ENCODE measurements at places on chromosomes 12 and 14.

DNA sequence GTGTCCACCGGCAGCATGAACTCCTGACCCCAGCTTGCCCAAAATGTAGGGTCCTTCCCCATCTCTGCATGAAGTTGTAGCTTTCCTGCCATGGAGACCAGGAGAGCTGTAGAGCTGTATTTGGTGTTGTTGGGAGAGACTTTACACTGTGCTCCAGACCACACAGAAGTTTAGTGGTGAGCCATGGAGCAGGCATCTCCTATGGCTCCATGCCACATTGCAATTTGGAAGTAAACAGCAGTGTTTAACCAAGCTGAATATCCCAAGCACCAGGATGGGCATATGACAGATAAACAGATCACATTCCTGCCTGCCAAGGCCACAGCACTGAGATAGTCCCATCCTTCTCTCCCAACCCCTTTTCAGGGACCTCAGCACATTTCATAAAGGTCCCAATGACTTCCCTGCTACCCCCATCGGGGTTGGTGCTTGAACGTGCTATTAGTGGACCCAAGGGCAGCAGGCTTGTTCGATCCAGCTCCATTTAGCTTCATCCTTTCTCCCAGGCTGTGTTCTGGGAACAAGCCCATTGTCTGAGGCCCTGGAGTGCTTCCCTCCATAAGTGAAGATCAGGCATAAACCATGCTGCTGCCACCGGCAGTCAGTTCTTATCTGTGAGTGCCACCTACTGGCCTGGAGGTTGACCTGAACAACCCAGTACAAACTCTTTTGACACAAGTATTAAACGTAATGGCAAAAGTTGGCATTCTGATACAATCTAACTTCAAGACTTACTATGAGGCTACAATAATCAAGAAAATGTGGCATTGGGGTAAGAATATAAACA is 172.3 kb upstream of the ATXN7L3B start:
- peak; percentile 23 for DNase-seq

DNA sequence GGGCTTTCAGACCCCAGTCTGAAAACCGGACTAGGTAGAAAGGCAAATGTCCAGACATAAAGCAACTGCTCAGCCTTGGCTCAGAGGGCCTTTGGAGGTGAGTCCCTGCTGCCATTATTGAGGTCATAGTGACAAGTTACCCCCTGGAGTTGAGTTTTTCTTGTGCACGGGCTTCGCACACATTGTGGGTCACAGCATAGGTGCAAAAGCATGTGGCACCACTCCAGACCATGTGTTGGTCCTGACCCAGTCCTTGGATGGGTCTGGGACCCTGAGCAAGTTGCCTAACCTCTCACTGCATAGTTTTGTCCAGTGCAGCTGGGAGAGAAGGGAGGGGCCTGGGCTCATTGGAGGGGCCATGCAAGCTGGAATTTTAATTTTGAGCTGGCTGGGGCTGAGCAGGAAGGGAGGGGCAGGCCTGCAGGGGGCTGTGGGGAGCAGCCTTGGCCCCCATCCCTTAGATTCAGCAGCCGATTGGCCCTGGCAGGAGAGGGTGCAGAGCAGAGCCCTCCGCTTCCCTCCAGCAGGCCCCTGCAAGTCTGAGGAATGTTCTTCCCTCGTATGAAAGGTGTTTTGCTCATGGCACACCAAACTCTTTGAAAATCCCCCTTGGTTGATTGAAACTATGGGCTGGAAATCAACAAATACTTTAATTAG is 4.2 kb upstream of the KRT5 start:
- DNase-seq, result no peak

GRCh38 chr12:38157933-38158401 is 158.6 kb upstream of the ALG10B start:
- no peak for DNase-seq

DNA sequence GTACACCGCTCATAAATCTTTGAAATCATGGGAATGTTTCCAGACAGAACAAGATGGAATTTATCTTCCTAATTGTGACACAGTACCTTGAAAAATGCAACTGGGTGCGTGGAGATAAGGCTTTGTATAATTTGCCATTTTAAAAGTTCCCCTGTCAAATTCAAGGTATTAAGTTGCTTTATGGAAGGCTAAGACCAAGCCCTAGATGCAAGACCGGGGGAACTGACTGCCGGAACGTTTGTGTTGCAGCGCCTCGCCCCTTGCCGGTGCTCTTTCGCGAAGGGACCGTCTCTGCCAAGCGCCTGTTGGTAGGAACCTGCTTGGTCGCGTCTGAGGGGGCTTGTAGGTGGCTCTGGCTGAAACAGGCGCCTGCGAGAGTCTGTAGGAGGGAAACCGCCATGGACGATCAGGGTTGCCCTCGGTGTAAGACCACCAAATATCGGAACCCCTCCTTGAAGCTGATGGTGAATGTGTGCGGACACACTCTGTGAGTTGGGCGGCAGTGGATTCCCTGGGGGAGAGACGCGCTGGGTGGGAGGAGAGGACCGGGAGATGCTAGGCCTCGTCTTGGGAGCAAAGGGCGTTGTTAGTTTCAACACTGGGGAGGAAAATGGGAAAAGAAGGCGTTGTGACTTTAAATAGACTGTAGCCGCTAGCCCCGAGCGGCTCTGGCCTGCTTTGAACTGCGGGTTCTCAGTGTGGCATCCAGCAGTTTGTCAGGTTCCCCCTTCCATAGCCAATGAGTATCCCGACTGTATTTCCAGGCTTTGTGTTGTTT is at the start of gene MNAT1:
Gene MNAT1, plus strand, starts transcription at position 297 of the 778 bp plus-strand sequence. Its CDS starts 102 bp downstream, at position 399.
- peak; percentile 79 for DNase-seq

- no peak for DNase-seq
These were observed 14.6 kb downstream of the OR10P1 start for GRCh38 chr12:55651299-55651683.

DNA sequence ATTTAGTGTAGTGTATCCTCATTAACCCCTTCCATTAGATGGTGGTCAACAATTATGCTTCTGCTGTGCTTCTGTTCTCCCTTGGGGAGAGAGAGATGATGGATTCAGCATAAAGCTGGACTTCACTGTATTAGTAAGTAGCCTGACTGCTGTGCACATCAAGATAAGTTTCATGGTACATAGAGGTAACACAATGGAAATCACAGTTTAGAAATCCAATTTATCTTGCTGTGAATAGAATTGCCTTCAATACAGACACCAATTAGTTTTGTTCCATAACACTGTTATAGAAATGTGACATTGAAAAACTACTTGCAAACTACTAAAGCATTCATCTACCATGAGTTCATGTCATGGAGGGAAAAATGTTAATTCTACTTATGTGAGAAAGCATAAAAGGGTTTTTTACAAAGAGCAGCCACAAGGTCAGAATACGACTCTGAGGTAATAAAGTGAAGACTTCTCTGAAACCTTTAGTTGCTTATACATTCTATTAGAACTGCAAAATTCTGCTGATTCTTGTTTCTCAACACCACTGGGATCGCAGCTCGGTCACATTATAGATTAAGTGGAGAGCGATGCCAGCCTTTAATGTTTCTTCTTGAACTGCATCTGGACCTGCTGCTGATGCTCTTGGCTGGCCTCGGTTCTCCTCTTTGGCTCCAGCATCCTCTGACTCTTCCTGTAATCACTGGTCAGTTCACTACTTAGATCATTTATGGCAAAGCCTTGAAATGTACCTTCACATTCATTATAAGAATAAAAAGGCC is 190.8 kb downstream of the ATP23 start:
- no peak for DNase-seq

DNA sequence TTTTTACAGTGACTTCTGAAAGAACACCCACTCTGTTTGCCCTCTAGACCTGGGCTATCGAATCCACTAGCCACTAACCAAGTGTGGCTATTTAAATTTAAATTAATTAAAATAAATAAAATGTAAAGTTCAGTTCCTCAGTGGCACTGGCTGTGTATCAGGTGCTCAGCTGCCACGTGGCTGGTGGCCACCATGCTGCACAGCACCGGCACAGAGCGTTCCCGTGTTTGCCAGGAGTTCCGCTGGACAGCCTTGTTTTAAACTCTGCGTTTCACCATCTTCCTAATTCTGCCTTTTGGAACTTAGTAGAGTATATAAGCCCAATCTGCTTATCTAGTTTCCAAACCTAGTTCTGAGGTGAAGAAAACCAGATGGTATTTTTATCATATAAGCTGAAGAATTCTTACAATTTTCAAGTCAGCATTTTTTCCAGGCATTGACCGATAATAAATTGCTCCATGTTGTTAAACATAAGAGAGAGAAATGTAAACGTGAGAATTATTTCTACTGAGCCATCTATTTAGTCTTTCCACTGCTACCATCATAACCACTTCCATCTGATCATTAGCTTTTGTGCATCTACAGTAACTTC is 339.0 kb downstream of the CACNA1C start:
- no peak for DNase-seq

- DNase-seq, result no peak
These were observed 36.6 kb upstream of the LTBP2 start for GRCh38 chr14:74648601-74649000.

DNA sequence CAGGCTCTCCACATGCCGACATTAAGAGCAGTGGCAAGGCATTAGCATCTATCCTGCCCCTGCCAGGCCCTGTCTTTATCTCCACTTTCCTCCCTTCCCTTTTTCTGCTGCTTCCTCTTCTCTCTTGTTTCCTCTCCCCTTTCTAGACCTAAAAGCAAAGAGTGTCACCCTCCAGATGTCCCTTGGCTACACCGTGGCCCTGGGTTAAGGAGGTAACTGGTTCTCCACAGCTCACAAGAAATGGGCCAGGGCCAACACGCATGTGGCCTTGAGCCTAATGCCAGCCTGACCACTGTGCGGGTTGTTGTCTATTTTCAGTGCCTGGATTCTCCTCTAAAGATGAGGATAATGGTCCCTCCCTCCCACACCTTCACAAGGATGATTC is 41.7 kb upstream of the DDX11 start:
- no peak for DNase-seq

DNA sequence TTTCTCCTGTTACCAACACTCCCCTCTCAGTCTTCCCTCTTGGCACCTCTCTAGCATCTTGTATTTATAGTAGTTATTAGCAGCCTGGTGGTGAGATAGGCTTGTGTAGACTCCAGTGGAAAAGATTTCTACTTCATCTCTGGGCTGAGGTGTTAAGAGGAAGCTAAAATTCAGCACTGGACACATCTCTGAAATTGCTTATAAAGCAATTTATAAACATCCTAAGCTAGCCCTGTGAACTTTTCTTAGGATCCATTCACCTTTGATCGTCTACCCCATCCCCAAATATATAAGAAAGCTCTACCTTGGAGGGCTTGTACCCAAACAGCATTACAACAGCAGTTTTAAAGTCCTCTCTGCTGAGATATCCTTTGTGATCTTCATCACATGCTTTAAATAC is 928 bp downstream of the EFCAB11 start:
- DNase-seq, result no peak

DNA sequence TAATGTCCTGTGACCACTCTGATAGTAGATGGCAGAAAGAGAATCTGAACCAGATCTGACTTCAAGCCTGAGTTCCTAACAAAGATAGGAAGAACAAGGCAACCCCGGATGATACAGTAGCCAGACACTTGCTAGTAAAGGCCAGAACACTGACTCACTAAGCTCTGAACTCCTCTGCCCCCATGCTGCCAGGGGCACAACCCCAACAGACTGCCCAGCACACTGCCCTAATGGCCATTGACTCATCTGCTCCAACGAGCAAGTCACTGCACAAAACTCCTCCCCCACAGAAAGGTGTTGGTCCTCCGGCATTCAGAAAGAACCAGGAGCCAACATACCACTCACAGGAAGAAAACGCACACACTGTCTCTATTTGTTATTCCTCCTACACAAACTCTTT is 179.6 kb upstream of the NUDT4 start:
- DNase-seq, result no peak

DNA sequence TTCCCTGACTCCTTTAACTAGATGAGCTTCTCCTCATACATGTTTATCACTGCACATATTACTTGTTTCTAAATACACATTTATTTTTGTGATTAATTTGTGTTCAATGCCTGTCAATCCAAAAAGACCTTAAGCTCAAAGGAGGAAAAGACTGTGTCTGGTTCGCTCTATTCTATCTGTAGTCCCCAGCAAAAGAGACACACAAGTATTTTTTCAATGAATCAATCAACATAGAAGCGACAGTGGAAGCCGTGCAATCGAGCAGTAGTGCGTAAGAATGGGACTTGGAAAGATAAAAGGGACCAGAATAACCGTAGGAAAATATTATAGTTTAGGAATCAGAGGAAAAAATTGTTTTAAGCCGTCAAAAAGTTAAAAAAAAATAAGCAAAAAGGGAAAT is 951 bp downstream of the WDHD1 start:
- no peak for DNase-seq

- DNase-seq, result no peak
These were observed 104.5 kb upstream of the EGLN3 start for GRCh38 chr14:34055157-34055950.

Measured in lower lobe of right lung (tissue), 2 donors.